IMR-90 (cell line): ENCODE measurements at places on chromosomes 6 and 20. TPM values are rescaled to one million over a fixed set of nuclear protein-coding genes. Genes with fewer than 3 reads are reported as not detected.

ADGRF1 gene
- polyA plus RNA-seq = not detected in 2 replicates

PDE7B gene
- 7.8 and 8.1 TPM in 2 replicates for polyA plus RNA-seq

CCN5 gene
- polyA plus RNA-seq = not detected in 2 replicates

RGS17 gene
- 0.53 and 0.75 TPM in 2 replicates for polyA plus RNA-seq

SLC22A23 gene
- polyA plus RNA-seq = 1.1 and 1.6 TPM in 2 replicates

BTN1A1 gene
- polyA plus RNA-seq = not detected in 2 replicates

CCM2L gene
- polyA plus RNA-seq = not detected in 2 replicates

GLP1R gene
- not detected in 2 replicates for polyA plus RNA-seq

MTG2 gene
- polyA plus RNA-seq = 23.9 and 25.2 TPM in 2 replicates

DNAH8 gene
- polyA plus RNA-seq = not detected in 2 replicates

NCOA3 gene
- polyA plus RNA-seq = 8.1 and 8.8 TPM in 2 replicates

DNA sequence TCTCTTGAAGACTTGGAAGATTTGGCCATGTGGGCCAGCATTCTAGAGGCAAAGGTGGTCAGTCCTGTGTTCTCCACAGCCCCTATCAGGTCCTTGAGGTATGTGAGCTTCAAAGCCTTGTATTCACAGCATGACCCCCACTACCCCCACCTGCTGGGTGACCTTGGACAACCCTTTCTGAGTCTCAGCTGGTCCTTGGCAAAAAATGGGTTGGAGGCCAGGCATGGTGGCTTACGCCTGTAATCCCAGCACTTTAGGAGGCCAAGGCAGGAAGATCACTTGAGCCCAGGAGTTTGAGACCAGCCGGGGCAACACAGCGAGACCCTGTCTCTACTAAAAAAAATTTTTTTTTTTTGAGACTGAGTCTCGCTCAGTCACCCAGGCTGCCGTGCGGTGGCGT is 42.6 kb downstream of the UBE2V1 start:
- no peak for DNase-seq

- DNase-seq = no peak
Measured at GRCh38 chr6:33607784-33608161, 13.3 kb upstream of the ITPR3 start.

GRCh38 chr20:53818457-53819177 is 225.0 kb upstream of the ZNF217 start:
- DNase-seq = no peak

- DNase-seq = no peak
Measured at GRCh38 chr20:3889489-3890397, 556 bp downstream of the PANK2 start.

DNA sequence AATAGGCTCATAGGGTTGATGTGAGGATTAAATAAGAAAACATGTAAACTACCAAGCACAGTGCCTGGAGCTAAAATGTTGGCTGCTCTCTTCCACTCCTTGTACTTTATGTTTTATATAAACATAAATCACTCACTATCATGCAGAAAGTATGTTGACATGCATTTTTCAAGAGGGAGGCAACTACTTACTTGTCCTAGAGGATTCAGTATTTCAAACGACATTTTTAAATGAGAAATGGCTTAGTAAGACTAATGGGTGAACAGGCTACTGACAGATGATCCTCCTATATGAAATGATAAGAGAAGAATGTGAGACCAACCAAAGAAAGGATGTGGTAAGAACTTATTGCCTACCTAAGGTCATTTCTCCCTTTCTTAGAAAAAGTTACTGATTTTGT is 21.0 kb downstream of the LATS1 start:
- peak; percentile 52 for DNase-seq

- no peak for DNase-seq
Measured at GRCh38 chr6:125008261-125008703, 46.0 kb downstream of the RNF217 start.

DNA sequence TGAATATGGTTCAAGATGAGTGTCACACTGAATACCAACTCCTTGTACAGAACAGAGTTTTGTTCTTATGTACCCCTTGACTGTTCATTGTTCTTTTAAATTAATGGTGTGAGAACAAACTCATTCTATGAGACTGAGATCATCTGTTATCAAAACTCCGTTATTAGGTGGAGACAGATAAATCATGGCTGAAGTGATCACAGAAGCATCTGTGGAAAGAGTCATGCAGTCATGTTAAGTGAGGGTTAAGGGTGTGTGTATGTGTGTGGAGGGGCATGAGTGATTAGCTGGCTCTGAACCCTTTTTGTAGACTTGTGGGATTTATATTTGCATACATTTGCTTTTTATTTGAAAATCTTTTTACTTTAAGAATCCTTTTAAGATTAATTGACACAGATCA is 24.7 kb downstream of the ADGRG6 start:
- peak; percentile 30 for DNase-seq

DNA sequence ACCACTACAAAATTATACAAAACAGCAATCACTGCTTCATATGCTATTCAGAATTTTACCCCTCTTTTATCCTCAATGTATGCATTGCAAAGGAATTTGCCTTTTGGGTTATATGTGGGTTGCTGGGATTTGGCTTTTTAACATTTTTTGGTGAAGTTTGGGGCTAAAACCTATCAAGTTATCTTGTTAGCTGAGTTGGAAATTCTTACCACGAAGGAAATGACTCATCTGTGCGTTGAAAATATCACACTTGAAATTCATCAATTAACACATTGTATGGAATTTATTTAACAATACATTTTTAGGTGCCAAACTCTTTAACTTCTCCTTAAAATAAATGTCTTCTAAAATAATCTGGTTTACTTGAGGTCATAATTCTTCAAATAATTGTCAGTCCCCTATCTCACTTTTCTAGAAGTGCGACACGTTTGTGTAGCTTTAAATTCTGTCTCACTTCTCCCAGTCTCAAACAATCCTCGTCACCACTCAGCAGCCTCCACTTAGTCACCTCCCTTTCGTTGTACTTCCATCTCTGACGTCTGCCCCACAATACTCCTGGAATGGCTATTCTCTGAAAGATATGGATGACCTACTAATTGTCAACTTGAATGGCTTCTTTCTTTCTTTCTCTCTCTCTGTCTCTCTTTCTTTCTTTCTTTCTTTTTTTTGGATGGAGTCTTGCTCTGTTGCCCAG is 88.5 kb downstream of the PHACTR1 start:
- DNase-seq = no peak

DNA sequence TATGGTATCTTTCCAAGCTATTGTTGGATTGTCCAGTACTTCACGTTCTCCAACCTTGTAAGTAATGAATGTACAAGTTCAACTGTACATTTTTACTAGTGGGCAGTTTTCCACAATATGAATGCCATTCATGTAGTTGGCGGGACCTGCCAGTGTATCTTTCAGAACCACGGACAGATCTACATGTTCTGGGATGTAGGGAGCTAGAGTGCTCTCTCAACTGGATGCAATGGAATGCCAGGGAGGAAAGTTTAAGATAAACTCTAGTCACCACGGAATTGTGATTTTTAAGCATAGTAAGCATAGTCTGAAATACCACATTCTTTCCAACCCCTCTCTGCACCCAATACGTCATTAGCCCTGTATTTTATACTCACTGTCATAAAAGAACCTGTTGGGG is 21.5 kb upstream of the HLA-C start:
- peak; percentile 39 for DNase-seq

- DNase-seq = no peak
Measured at GRCh38 chr6:5203546-5203945, 57.2 kb downstream of the LYRM4 start.

DNA sequence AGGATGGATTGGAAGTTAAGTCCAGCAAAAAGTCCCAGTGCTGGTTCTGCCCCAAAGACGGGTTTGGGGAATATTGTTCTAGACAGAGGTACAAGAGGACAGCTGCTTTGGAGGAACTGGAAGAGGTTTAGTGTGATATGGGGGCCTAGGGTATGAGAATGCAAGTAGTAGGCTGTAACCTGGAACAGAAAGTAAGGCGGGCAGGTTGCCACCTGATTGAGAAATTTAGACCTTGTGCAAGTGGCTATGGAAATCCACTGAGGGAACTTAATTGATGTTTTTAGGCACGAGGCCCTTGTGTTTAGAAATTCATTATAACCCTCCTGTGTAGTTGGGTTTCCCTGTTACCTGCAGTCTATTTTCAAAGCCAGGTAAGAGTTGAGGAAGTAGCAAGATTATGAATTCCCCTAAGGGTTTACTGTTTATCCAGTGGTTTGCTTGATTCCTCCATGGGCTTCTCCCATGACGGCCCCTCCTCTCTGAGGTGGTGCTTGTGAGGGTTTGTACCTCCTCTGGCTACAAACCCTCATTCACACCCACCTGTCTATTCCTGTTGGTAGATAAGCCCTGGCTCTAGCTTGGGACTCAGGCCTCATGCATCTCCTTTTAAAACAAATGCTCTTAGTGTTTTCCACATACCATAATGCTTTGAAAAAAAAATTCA is 42.0 kb upstream of the BCAS1 start:
- no peak for DNase-seq

DNA sequence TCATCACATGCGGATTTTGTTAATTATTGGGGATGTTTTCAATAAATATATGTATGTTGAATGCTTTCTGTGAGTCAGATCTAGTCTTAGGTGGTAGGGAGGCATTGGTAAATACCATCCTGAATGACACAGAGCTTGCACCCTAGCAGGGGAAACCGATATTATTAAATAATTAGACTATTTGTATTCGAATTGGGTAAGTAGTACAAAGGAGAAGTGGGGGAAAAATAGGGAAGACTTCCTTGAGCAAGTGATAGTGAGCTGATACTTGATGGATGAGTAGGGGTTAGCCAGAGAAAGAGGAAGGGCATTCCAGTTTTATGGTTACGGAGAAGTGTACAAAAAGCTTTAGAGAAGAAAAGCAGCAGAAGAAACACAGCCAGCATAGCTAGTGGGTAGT is 1.5 kb downstream of the RIOK1 start:
- no peak for DNase-seq

- no peak for DNase-seq
Measured at GRCh38 chr6:7373739-7374138, 15.8 kb downstream of the CAGE1 start.

DNA sequence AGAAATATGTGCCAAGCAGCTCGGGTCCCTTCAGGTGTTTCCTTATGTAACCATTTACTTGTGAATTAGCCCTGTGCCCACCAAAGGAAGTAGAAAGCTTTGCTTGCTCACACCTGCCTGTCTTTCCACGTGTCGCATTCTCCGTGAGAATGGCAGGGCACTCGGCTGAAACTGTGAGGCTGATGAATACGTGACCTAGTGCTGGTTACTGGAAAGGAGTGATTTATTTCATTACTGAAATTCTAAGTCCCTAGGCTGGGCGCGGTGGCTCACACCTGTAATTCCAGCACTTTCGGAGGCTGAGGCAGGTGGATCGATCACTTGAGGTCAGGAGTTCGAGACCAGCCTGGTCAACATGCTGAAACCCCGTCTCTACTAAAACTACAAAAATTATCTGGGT is 45.9 kb upstream of the TULP1 start:
- no peak for DNase-seq
